CD4-positive, alpha-beta T cell treated with Interleukin-6 at 100 ng/mL for 8 hours (primary cell): ENCODE measurements at places on chromosomes 2 and 18.

DNA sequence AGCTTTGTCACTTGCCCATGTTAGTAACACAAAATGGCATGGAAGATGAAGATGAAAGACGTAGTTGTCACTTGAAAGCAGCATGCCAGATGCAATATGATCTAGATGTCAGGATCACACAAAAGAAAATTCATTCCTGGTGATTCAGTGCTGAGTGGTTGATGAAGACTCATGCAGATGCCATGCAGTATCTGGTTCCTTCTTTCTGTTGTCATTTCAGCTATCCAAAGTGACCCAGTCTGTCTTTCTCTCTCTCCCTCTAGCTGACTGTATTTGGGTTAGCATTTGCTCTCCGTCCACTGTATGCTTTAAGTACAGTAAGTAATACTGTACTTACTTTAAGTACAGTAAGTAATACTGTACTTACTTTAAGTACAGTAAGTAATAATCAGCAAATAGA is 50.4 kb downstream of the TTN start:
- DNase-seq = no peak

- peak; percentile 11 for DNase-seq
These were observed 123.8 kb downstream of the AKAIN1 start for GRCh38 chr18:5073026-5073944.

DNA sequence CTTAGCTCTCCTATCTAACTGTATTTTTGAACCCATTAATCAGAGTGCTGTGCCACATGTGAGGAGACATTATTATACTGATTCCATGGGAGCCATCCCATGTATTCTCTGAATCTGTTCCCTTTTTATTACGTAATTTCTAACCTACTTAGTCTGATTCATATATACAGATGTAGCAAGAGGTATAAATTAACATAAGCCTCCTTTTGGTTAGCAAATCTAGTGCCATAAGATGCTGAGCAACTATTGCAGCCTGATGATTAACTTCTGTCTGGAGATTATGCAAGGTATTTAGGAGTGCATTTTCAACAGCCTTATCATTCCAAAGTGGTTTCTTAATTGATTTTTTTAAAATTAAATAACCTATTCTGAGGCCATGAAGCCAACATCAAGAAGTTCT is 114.1 kb upstream of the MSH2 start:
- DNase-seq = no peak

- DNase-seq = no peak
These were observed 1.4 kb downstream of the UBXN2A start for GRCh38 chr2:23941644-23942043.

DNA sequence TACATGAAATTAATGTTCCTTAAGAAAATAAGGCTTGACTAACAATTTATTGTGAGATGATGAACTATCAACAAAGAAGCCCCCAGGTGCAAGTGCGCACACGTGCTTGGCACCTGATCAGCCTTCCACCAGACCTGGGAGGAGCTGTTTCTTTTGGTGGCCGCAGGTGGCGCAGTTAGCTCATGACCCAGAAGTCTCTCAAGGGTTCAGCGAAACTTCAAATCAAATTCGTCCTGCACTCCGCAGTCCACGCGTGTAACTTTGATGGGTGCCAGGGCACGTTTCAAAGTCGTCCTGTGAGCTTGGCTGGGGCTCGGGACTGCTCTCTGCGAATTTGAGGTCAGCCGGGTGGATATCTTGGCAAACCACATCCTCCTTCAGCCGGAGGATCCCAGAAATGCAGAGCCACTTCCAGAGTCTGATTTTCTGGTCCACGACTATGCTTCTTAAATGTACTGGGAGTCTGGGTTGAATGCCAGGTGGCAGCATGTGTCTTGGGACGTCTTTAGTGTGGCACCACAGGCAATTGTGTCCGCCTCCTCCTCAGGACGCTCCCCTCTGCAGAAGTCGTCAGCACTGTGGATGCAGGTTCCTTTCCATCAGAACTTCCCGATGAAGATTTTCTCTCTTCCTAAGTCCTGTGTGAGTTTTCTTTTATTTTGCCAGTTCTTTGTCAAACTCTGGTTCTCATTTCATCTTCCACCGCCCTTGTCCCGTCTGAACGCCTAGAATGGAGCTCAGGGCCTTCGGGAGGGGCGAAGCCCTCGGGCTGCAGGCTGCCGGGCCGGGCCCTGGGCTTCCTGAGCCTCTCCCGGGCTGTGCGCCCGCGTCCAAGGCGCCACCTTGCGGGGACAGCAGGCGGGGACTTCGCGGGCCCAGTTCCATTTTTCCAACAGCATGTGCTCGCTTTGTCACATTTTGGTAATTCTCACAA is 61.3 kb upstream of the RAPGEF4 start:
- peak; percentile 11 for DNase-seq

- no peak for DNase-seq
These were observed 39.6 kb downstream of the CRACDL start for GRCh38 chr2:98896416-98896815.

DNA sequence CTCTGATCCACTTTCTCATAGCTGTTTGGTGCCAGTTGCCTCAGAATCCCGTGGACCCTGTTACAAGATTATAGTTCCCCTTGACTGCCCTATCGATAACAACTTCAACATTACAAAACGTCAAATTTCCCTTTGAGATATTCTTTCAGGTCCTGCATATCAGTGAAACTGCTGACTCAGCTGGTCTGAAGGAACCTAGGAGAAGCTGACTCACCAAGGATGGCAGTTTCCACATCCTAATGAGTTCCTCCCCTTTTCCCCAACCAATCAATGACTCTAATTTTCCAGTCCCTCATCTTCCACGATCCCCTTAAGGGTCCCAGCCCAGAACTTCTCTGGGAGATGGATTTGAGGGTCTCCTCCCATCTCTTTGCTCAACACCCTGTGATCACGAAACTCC is 27.6 kb upstream of the GNAL start:
- DNase-seq = no peak

DNA sequence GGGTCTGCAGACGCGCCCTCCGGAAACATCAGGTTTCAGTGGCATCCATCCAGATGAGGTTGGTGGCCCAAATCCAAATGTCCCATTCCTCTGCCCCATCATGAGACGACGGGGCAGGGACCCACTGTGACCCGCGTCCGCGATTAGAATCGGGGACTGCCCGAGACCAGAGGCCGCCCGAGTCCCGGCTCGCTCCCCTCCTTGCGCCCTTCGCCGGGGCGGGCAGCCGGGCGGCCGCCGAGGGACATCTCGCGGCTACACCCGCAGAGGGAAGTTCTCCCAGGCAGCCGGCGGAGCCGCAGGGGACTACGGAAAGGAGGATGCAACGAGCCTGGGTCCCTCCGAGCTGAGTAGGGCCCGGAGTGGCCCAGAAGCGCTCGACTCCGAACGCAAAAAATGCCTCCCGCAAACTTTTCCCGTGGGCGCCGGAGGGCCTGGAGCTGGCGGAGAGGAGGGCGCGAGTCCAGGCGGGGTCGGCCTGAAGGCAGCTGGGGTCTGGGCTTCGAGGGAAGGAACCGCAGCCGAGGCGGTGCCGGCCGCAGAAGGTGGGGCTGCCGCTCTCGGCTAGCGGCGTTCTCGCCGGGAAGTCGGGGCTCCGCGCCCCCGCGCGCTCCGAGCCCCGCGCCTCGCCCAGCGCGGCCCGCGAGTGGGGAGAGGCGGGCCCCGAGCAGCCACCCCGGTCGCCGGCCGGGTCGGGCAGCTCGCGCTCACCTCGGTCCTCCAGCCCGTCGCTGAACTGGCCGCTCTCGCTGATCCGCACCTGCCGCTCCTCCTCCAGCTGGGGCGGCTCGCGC is 580 bp downstream of the TMEM163 start:
- DNase-seq = no peak

DNA sequence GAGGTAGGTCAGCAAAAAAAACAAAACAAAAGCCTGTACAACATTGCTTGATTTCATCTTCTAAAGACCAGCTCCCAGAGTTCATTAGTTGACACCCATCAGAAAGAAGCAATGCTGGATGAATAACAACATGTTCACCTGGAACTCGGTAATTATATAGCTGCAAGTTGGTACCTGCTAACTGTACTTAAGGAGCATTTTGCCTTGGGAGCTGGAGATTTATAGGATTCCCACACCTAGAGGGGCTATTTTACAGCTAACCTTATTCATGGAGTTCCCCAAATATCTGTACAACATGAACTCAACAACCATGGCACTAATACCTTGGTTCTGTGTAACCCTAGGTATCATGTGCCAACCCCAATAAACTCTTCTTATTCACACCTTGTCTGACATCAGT is 281.1 kb upstream of the NCKAP5 start:
- no peak for DNase-seq

DNA sequence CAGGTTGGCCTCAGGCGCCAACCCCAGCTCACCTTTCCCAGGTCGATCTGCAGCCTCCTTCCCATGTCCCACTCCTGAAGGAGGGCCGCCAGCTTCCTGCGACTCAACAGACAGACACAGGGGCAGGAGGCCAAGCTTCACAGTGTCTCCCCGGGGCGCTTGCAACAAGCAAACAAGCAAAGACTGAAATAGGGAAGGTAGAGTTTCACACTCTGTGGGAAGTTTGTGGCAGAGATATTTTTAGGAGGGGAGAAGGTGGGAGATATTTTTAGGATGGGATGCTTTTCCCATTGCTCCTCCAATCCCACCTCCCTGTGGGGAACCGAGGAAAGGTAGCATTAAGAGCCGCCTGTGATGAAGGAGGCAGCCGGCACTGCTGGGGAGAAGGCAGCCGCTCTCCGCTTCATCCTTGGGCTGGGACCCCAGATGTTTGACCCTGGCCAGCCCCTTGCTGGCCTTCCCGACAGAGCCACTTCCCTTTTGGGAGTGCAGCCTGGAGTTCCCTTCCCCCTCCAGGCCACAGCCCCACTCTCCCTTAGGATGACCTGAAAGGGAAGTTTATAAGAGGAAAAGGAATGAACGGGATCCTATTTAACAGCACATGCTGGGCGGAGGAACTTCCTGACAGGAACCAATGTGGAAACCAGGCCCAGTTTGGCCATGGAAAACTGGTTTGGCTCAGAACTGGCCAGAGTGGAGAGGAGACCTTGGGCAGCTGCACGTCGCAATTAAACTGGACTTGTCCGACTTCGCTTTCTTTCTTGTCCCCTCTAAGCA is 142.2 kb upstream of the SMAD2 start:
- no peak for DNase-seq

DNA sequence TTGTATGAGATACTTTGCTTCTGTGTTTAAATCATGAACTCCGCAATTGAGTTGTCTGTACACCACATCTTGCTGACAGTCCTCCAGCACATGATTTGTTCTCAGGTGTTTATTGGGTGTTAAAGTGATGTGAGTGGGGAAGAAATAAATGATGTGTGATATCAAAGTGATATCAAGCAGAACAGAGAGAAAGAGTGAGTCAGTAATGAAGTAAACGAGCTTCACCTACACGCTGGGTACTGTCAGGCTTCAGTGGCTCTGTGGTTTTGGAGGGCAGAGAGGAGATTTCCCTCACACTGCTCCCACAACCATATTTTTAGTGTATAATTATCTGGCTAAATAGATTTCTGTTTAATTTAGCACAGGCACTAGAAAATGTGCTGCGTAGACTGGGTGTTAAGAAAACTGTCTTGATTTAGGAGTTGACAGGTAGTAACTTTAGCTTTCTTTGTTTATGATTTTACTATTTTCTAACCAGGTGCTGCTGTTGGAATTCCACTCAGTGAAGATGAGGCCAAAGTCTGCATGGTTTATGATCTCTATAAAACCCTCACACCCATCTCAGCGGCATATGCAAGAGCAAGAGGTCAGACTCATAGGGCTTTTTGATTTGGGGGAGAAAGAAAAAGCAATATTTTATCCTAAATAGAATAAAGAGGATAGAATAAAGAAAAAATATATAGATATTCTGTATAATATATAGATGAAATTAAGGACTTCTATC is 21.2 kb downstream of the ATIC start:
- no peak for DNase-seq

DNA sequence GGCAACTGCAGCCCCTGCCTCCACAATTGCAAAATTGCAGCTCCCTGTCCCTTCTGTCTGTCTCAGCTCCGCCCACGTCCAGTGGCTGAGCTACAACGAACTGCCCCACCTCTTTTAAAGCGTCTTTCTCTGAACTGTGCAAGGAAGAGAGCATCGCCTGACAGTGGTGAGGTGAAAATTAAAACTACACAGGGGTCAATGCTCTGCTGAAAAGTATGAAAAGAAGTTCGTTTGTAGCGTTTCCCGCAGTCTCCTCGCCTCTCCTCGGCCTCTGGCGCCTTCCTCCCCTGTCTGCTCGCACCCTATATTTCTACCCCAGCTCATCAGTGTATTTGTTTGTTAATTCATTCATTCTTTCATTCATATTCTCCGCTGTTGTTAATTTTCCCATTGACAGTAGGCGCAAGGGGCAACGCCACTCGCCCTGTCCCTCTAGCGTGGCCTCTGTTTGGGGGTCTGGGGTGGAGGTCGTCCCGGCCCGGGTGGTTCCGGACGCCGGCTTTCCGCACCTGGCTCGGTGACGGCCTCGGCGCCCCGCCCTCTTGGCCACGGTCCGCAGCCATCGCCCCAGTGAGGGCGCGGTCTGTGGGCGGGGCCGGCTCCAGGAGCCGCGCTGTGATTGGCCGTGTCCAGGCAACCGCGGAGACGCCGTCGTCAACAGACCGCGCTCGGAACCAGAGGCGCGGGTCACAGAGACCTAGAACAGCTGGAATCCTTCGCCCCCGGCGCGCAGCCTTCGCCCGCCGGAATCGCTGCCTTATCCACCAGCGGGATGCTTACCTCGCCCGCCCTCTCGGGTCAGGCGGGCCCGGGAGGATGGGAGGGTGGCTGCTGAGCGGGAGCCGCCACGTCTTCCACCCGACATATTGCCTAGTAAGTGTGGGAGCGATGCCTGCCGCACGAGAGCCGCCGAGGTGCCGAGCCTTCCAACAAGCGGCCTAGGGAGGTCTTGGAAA is at the start of gene VWA3B:
Gene VWA3B (plus strand): TSS at position 677 of the 956 bp plus-strand sequence. CDS start 5,926 bp downstream, outside the sequence.
- DNase-seq = no peak

DNA sequence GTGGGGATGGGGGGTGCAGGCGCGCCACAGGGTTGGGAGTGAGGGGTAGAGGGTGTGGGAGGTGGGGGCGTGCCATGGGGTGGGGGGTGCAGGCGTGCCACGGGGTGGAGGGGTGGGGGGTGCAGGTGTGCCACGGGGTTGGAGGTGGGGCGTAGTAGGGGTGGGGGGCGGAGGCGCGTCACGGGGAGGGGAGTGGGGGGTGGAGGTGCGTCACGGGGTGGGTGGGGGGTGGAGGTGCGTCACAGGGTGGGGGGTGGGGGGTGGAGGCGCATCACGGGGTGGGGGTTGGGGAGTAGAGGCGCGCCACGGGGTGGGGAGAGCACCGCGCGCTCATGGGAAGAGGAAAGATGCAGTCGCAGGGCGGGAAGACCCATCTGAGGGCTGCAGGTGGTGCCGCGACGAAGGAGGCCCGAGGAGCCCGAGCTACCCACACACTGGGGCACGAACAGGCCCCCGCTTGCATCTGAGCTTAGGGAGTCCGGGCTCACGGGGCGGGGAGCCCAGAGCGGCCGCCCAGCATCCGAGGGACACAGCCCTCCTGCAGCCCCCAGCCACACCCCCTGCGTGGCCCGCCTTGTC is 37.5 kb downstream of the SNED1 start:
- peak; percentile 33 for DNase-seq

- no peak for DNase-seq
These were observed 7.3 kb upstream of the VAPA start for GRCh38 chr18:9906481-9906880.
